ENCODE measurements at places on chromosomes 7 and 10. TPM values are rescaled to one million over a fixed set of nuclear protein-coding genes. Genes with fewer than 3 reads are reported as not detected.

Gene CPXM2
- total RNA-seq, result not detected

Gene CYP3A4
- not detected for total RNA-seq

Gene CYP2C8
- total RNA-seq, result 0.11 TPM

Gene SPDYE9
- total RNA-seq, result not detected

Gene SLIT1
- 0.20 TPM for total RNA-seq

Gene FLNC
- not detected for total RNA-seq

Gene MMD2
- not detected for total RNA-seq

Gene CAV2
- total RNA-seq, result not detected

Gene TMEM236
- 0.11 TPM for total RNA-seq

Gene AGBL3
- total RNA-seq, result 3.2 TPM

Gene EVX1
- total RNA-seq, result not detected

GRCh38 chr7:130299866-130300265, 6.9 kb downstream of the CPA4 start:
- peaks cover 8% of the 10 kb centered on the region for H3K27me3 ChIP-seq
- H3K27ac ChIP-seq, result no peak overlapping the region
- DNase-seq, result no peak
- no peaks in the 10 kb centered on the region for H3K36me3 ChIP-seq

- DNase-seq, result peak; percentile 30
- peaks cover 35% of the 10 kb centered on the region for H3K36me3 ChIP-seq
- H3K4me1 ChIP-seq, result peaks cover 40% of the 10 kb centered on the region
- H3K27ac ChIP-seq, result peak overlapping the region; percentile 93
These were observed 472 bp downstream of the PDAP1 start for GRCh38 chr7:99407872-99408378.

- peaks cover 7% of the 10 kb centered on the region for H3K4me1 ChIP-seq
- H3K27ac ChIP-seq, result peak overlapping the region; percentile 74
- no peaks in the 10 kb centered on the region for H3K36me3 ChIP-seq
- H3K27me3 ChIP-seq, result peaks cover 14% of the 10 kb centered on the region
These were observed 3.1 kb downstream of the FLNC start for GRCh38 chr7:128833148-128833945.

DNA sequence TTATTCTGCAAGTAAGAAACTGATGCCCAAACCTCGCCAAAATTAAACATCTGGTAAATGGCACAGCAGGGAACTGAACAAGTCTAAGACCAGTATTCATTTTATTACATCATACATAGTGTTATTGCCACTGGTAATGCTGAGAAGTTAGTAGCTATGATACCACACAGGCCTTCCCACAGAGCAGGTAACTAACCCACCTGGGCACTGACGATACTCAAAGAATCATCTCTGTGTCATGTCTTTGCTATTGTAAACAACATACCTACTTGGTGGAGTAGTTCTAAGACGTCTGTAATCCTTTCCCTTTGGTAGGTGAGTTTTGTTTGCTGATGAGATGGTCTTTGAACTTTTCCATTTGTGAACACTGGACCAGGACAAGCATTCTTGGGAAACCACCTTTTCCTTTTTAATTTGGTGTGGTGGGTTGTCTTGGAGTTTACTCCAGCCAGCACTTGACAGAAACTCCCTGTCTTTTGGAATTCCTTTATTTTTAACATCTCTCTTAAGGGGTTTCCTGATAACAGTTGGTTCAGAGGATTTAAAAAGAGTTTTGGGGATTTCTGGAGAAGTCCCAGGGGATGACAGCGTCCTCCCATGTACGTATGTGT, 40.9 kb downstream of the PDSS1 start:
- no peaks in the 10 kb centered on the region for H3K4me1 ChIP-seq
- no peaks in the 10 kb centered on the region for H3K36me3 ChIP-seq
- no peak overlapping the region for H3K27ac ChIP-seq
- no peaks in the 10 kb centered on the region for H3K27me3 ChIP-seq

DNA sequence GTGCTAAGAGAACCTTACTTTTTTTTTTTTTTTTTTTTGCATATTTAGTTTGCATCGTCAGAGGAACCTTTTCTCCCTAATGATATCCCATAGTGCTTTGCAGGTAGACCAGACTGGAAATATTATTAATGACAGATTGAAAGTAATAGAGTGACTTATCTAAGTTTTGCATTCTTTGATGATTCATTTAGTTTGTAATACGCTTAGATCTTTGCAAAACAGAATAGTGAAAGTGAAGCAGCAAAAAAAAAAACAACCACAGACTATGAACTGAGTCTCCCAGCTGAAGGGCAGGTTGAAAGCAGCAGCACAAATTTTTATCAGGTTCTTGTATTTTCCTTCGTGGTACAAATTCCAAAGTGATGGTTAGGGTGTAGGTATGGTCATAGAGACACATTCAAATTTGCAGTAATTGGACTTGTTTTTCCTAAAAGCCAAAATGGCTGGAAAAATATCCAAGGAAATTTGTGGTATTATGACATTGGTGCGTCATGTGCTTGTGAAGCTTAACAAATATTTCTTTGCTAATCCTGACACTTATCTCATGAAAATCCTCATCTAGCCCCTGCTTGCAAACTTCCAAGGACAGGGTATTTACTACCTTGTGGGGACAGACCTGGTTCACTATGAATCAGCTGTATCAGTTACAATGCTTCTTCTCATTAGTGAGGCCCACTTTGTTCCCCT, 81.8 kb upstream of the CREB5 start:
- no peak for DNase-seq
- peak overlapping the region; percentile 9 for H3K4me3 ChIP-seq
- no peaks in the 10 kb centered on the region for H3K36me3 ChIP-seq
- peaks cover 24% of the 10 kb centered on the region for H3K4me1 ChIP-seq
- H3K27me3 ChIP-seq, result no peaks in the 10 kb centered on the region

DNA sequence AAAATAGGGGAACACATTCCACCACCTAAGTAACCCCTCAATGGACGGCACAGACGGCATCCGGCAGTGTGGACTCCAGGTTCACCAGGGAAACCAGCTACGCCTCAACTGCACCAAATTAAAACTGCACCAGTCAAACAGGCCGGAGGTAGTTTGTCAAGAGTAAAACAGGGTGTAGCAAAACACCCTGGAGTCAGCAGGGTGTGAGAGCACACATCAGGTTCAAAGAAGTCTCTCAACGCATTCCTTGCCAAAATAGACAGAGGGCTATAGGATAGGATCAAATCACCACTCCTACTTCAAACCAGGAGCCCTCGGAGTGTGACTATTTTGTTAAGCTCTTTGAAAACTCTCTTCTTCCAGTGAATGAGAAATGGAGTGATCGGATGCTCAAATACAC, 135.9 kb downstream of the PARD3 start:
- no peaks in the 10 kb centered on the region for H3K36me3 ChIP-seq
- no peak for DNase-seq
- no peaks in the 10 kb centered on the region for H3K27me3 ChIP-seq
- no peaks in the 10 kb centered on the region for H3K4me1 ChIP-seq
- H3K4me3 ChIP-seq, result no peak overlapping the region

- no peak overlapping the region for H3K4me3 ChIP-seq
- no peak overlapping the region for H3K27ac ChIP-seq
- H3K4me1 ChIP-seq, result no peaks in the 10 kb centered on the region
- DNase-seq, result no peak
- H3K36me3 ChIP-seq, result no peaks in the 10 kb centered on the region
- no peaks in the 10 kb centered on the region for H3K27me3 ChIP-seq
These were observed 1241.7 kb downstream of the GATA3 start for GRCh38 chr10:9296190-9296589.

GRCh38 chr10:103917302-103918052, 507 bp downstream of the STN1 start:
- peak overlapping the region; percentile 98 for H3K4me3 ChIP-seq
- peak overlapping the region; percentile 83 for H3K27ac ChIP-seq
- no peak for DNase-seq
- no peaks in the 10 kb centered on the region for H3K27me3 ChIP-seq
- no peaks in the 10 kb centered on the region for H3K36me3 ChIP-seq
- H3K4me1 ChIP-seq, result peaks cover 52% of the 10 kb centered on the region

GRCh38 chr7:22292531-22292930, 64.4 kb downstream of the RAPGEF5 start:
- no peak overlapping the region for H3K27ac ChIP-seq
- no peaks in the 10 kb centered on the region for H3K36me3 ChIP-seq
- H3K4me1 ChIP-seq, result no peaks in the 10 kb centered on the region
- no peak overlapping the region for H3K4me3 ChIP-seq
- no peaks in the 10 kb centered on the region for H3K27me3 ChIP-seq

- no peak overlapping the region for H3K4me3 ChIP-seq
- H3K27me3 ChIP-seq, result no peaks in the 10 kb centered on the region
- no peaks in the 10 kb centered on the region for H3K36me3 ChIP-seq
- no peak overlapping the region for H3K27ac ChIP-seq
- H3K4me1 ChIP-seq, result no peaks in the 10 kb centered on the region
- DNase-seq, result peak; percentile 37
These were observed 39.9 kb downstream of the TOMM7 start for GRCh38 chr7:22782616-22783232.

DNA sequence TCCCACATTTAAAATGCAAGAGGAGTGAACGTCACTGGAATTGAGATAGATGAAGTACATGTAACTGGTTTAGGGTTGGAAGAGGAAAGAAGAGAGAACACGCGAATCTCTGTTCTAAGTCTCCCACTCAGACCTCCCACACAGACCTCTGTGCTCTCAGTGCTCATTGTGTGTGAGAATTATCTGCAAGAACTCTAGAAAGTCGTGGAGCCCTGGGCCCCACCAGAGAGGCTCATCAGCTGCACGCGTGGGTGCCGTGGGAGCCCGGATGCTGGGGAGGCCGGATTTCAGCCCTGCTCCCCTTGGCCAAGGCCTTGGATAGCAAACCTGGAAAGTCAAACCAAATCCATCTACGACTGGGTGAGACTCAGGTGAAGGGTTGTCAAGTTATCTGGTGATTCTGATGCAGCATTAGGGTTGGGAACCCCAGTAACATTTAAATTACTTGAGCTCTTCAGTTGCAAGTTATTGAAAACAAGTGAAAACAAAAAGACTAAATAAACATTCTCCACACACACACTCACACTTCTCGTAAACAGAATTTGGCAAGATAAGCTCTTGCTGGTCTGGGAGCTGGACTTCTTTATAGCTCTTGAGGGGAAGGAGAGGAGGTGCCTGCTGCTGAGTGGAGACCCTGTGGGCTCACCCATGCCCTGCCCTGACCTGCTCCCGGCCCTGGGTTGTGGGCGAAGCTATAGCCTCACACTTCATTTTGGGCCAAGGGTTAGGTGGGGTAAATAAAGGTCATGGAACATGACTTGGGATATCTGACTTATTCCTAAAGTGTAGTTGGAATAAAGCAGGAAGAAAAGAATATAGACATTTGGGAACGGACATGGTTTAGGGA, 250.3 kb downstream of the ADARB2 start:
- H3K4me1 ChIP-seq, result no peaks in the 10 kb centered on the region
- H3K36me3 ChIP-seq, result no peaks in the 10 kb centered on the region
- H3K27me3 ChIP-seq, result no peaks in the 10 kb centered on the region
- H3K4me3 ChIP-seq, result no peak overlapping the region

DNA sequence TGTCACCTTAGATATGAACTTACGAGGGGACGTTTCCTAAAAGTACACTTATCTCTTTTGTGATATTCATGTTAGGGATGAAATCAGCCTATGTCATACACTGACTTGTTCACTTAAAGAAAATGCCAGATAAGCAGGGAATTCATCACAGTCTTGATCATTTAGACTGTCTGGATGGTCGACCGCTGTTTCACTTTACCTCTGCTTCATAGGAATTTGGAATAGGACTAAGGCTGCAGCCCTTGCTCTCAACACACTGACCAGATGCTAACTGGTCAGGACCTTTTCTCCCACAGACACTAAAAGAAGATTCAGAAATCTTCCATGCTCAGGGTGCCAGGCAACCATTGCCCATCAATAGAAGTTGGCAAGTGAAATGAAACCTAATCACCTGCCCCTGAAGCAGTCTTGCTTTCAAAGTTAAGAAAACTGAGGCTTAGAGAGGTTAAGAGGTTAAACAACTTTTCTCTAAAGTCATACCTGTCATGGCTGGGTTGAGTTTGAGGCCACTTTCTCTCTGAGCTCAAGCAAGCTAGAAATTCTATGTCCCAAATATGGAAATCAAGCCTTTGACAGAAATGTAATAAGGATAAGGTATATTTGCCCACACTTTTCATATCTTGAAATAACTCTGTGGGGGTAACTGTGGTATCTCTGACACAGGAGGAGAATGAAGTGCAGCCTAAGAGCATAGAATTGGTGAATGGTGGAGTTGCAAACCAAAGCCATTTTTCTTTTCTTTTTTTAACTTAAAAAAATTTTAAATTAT, 77.1 kb downstream of the MAP3K8 start:
- H3K4me1 ChIP-seq, result no peaks in the 10 kb centered on the region
- no peak for DNase-seq
- no peak overlapping the region for H3K4me3 ChIP-seq
- H3K27me3 ChIP-seq, result no peaks in the 10 kb centered on the region

DNA sequence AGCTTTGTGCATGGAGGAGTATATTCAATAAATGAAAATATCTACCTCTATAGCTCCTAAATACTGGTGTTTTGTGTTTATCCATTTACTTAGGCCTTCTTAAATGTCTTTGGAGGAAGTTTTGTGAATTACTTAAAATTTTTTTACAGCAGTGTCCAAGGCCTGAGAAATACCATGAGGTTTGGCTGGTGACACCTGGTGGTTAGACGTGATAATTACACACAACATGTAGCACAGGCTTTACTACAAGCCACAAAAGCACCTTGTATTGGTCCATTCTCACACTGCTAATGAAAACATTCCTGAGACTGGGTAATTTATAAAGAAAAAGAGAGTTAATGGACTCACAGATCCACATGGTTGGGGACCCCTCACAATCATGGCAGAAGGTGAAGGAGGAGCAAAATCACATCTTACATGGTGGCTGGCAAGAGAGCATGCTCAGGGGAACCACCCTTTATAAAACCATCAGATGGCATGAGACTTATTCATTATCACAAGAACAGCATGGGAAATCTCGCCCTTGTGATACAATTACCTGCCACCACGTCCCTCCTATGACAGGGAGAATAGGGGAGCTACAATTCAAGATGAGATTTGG, 20.6 kb downstream of the HYAL4 start:
- peak; percentile 35 for DNase-seq
- no peak overlapping the region for H3K4me3 ChIP-seq
- H3K27ac ChIP-seq, result no peak overlapping the region
- no peaks in the 10 kb centered on the region for H3K27me3 ChIP-seq
- no peaks in the 10 kb centered on the region for H3K4me1 ChIP-seq
- no peaks in the 10 kb centered on the region for H3K36me3 ChIP-seq

- no peak overlapping the region for H3K27ac ChIP-seq
- H3K36me3 ChIP-seq, result no peaks in the 10 kb centered on the region
- no peaks in the 10 kb centered on the region for H3K4me1 ChIP-seq
- no peak for DNase-seq
- no peak overlapping the region for H3K4me3 ChIP-seq
These were observed 86.4 kb upstream of the KIF5B start for GRCh38 chr10:32142646-32143045.

GRCh38 chr7:96708872-96709271, 774 bp downstream of the SEM1 start:
- H3K27ac ChIP-seq, result peak overlapping the region; percentile 92
- no peaks in the 10 kb centered on the region for H3K27me3 ChIP-seq
- no peaks in the 10 kb centered on the region for H3K36me3 ChIP-seq
- peaks cover 21% of the 10 kb centered on the region for H3K4me1 ChIP-seq
- H3K4me3 ChIP-seq, result peak overlapping the region; percentile 87

All from CD8-positive, alpha-beta memory T cell (primary cell).